T-helper 2 cell (primary cell): ENCODE measurements at places on chromosomes 13 and 19.

DNA sequence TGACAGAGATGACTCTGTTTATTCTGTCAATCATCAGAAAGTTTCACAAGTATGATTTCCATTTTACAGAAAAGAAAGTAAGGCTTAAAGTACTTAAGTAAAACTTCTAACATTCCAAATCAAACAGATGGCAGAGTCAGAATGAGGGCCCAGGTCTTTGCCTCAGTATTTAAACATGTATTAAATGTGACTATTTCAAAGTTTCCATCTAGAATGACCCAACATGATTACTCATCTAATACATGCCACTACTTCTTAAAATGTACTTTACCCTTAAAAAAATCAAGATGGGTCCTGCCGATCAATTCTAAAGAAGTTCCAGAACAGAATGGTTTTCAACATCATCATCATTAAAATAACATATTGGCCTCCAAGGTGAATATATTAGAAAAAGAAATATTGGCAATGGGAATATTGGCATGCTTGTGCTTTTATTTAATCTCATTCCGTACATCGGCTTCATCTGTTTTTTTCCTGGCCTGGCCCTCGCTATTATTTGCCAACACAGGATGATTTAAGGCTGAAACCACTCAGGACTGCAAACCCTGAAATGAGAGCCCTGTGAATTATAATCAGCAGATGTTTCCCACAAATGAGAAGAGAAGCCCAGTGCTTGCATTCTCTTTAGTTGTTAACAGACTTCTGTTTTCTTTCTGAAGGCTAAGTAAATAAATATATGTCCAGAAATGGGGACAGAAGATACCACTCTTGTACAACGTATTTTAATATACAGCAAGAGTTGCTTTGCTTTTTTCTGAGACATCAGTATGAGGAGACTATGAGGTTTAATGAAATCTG lies 340.0 kb downstream of the DNAJC15 start:
- no peak for DNase-seq

DNA sequence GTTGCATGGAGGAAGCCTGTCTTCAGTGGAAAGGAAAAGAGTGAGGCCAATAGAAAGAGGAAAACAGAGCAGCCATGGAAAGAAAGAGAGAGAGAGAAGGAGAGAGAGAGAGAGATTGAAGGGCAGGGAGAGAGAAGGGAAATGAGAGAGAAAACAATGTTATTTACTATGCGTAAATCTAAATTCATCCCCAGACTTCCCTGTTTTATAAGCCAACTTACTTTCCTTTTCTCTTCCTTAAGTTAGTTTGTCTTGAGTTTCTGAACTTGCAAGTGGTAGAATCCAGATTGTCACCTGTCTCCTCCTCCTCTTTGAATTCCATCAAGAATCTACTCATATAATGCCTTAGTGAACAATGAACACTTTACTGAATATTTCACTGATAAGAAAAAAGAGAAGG lies 16.8 kb upstream of the RCBTB2 start:
- no peak for DNase-seq

DNA sequence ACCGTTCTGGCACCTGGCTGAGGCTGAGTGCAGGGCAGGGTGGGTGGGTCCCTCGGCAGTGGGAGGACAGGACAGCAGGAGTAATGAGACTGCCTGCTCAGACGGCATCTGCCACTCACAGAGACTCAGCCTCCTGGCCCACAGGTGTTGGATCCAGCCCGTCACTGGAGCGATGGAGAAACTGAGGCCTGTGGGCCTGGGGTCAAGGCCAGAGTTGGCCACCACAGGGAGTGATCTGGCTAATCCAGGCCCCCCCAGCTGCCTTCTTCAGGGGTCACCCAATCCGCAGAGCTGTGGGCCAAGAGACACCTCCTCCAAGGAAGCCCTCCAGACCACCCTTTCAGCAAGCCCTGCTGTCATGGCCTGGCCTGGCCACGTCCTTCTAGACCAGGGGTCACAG lies 103.7 kb upstream of the VSTM2B start:
- no peak for DNase-seq

- no peak for DNase-seq
Observed at GRCh38 chr13:30339738-30340330, 32.5 kb upstream of the KATNAL1 start.

DNA sequence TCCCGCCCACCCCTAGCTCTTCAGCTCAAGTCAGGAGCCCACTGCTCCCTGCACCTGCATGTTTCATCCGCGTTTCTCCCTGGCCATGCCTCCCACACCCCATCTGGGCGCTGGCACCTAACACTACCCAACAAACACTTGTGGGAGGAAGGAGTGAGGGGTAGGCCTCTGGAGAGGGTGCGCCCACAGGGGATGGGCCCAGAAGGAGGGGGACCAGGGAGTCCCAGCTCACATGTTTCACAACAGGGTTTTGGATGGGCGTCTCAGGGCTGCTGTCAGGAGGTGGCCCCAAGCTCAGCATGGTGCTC lies 12.1 kb upstream of the TMEM86B start:
- DNase-seq: no peak

DNA sequence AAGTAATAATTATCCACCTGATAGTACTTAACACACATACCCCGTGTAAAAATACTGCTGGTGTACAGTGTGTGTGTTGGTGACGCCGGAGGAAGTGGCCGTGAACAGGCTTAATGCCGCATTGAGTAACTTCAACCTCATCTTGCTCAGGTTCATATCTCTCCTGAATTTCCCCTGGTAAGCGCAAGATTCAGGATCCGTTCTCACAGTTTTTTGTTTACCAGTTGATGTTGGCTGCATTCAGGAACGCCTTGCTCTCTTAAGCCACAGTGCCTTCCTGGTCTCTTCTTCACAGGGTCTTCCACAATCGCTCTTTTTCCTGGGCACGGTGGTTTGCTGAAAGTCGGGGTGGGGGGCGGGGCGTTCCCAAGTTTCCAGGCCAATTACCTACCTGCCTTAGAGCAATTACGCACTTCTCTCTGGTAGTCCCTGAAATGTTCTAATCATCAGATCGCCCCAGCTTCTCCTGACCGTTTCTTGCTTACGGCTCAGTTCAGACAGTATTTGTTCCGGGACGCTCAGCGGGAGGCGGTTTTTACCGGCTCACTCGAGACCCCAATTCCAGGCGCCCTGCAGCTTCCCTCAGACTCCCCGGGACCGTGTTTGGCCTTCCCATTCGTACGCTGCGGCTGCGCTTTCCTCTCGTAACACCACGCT lies 706 bp upstream of the DNAJC3 start:
- peak; percentile 75 for DNase-seq

DNA sequence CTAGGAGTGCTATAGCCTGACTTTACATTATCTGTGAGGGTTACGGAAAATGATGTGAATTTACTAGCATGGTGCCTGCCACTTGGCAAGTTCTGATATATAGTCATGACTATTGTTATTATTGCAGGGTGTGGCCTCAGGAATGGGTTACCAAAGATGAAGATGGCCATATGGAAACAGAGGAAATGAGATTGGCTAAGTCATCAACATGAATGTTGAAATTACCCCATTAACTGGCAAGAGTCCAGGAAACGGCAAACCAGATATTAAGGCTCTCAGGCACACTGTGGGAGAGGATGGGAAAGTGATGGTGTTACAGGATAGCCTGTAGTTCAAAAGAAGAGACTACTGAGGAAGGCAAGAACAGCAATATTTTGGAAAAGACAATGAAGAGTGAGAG lies 183.3 kb downstream of the KCNRG start:
- no peak for DNase-seq

GRCh38 chr19:7454998-7455397 lies 33.8 kb downstream of the PEX11G start:
- DNase-seq: no peak

- DNase-seq: no peak
Observed at GRCh38 chr19:33290956-33291622, 11.2 kb downstream of the CEBPA start.

- DNase-seq: no peak
Observed at GRCh38 chr13:36310417-36311108, 12.9 kb upstream of the CCDC169 start.

GRCh38 chr13:77177646-77178045 lies 149.2 kb downstream of the MYCBP2 start:
- DNase-seq: no peak

DNA sequence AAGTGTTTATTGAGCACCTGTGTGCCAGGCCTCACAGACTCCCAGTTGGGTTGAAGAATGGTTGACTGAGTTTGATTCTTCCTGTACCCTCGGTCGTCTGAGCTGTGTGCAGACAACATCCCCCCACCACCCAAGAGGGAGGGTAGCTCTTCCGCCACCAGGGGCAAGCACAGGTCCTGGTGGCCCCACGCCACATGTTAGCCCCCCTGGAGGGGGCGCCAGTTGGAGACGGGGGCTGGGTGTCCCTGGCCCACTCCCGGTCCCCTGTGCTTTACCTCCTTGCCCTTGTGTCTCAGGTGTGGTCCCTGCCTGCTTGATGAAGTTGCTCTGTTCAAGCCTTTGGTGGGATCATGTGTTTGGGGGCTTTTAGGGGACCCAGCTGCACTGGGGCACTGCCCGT lies 27.2 kb downstream of the COLGALT1 start:
- no peak for DNase-seq

GRCh38 chr13:49933511-49933910 lies 2.6 kb downstream of the SPRYD7 start:
- DNase-seq: no peak

- DNase-seq: no peak
Observed at GRCh38 chr19:55494172-55494761, 6.0 kb downstream of the SSC5D start.
